Fibroblast of the conjunctiva (primary cell): ENCODE measurements at places on chromosomes 3 and 15.

- DNase-seq = no peak
Observed at GRCh38 chr15:50257924-50258323, 7.6 kb downstream of the HDC start.

- no peak for DNase-seq
Observed at GRCh38 chr15:69731581-69731980, 279.0 kb downstream of the RPLP1 start.

DNA sequence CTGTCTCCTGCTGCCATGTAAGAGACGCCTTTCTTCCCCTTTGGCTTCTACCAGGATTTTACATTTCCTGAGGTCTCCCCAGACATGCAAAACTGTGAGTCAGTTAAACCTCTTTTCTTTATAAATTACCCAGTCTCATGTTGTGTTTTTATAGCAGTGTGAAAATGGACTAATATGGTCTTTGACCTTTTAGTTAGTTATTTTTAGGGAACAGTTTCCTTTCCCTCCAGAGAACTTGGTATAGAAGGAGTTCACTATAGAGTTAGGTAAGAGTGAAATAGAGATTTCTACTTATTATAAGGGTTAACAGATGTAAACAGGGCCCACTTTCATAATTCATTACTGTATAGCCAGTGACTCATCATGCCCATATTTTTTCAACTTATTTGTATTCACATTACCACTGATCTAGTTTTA is 170.9 kb downstream of the UNC13C start:
- DNase-seq = no peak

DNA sequence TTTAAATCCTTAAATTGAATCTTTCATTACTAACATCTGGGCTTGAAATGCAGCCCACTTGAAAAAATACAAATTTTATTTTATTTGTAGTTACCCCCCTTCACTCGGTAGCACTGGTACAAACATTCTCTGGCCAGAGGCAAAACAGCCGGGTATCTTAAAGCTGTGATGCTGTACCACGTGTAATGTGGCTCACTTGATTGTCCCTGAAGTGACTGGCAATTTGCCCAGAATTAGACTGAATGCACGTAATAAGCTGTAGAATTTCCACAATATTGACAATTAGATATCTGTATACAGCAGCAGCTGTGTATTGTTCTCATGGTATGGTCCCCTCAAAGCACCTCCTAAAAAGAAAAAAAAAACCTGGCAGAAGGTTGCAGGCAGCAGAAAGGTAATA is 192.8 kb upstream of the TBC1D5 start:
- DNase-seq = no peak

DNA sequence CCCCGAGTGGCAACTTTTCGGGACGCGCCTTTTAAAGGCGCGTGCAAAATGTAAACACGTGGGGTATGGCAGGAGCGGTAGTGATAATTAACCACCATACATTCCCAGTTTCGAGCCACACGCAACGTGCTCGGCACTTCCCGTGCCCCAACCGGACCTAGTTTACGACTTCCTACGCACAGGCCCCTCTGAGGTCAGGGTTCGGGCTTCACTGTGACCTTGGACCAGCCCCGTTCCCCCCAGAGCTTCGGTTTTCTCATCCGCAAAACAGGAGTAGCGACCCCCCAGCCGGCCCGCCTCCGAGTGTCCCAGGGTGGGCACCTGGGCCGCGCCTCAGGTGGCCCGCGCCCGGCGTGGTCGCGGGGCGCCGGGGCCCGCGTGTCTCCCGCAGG is 451 bp downstream of the CHCHD4 start:
- no peak for DNase-seq

GRCh38 chr3:113438224-113438623 is 3.1 kb downstream of the CFAP44 start:
- no peak for DNase-seq

DNA sequence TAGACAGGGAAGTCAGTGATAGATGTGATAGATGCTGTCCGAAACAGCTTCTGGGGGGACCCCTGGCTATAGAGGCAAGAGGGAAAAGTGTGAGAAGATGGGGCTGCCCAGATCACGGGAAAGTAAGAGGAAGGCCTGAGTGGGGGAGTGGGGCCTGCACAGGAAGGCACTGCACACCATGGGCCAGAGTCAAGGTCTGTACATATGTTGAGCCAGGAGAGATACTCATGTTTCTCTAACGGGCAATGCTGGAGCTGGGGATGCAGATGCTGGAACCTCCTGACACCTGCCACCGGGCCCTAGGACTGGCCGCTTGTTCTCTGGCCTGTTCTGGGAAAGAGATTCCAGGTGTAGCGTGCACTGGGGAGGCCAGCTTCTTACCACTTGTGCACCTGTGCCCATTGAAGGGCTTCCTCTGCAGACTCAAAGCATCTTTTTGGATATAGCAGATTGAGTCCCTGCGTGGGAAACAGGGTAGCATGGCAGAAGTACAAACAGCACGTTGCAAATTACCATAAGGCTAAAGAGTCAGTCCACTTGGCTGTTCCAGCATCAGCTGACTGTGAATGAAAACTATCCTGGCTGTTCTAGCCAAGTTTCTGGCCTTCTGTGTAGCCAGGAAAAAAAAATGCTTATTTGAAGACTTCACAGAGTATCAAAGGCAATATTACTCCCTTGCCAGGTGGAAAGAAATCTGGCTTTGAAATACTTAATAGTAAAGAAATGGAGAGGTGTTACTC is 77.1 kb upstream of the GSK3B start:
- DNase-seq = no peak

DNA sequence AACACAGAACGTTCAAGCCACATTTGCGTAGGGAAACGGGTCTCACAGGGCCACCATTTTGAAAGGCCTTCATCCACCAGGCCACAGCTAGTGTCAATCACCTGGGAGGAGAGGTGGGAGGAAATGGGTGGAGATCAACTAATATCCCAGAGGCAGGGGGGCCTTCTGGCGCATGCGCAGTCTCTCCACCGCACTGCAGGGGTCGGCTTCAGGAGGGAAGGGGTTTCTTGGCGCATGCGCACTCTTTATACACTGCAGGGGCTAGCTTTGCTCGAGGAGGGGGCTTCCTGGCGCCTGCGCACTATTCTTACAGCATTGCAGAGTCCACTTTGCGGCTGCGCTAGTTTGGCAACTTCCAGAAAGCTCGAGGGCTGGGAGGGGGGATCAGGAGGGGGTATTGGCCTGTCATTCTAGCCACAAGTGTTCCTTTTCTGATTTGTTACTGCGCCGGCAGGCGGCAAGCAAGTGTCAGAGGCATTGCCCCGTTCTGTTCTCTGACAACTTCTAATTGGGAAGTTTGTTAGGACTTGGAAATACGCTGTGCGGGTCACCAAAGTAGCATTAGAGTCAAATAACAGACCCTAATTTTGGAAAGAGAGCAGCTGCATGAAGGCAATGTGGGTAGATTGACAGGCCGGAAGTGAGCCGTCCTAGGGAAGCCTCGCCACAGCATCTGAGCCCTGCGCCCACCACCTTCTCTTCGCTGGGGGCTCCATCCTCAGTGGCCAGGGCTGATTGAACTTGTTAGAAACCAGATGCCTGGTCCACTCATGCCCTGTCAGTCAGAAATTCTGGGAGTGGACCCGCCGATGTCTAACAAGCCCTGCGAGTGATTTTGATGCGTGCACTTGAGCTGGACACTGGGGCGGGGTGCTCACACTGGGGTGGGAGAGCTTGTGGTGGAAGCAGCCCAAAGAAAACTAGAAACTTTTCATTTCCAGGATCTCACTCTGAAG is 173.5 kb upstream of the NDN start:
- DNase-seq = no peak

GRCh38 chr3:45269952-45270351 is 43.9 kb upstream of the TMEM158 start:
- DNase-seq = no peak

GRCh38 chr3:11477407-11477911 is 166.3 kb downstream of the VGLL4 start:
- DNase-seq = no peak

GRCh38 chr3:21991061-21991460 is 240.1 kb upstream of the ZNF385D start:
- DNase-seq = no peak

- DNase-seq = no peak
Observed at GRCh38 chr3:170171563-170171962, 10.0 kb downstream of the PHC3 start.

DNA sequence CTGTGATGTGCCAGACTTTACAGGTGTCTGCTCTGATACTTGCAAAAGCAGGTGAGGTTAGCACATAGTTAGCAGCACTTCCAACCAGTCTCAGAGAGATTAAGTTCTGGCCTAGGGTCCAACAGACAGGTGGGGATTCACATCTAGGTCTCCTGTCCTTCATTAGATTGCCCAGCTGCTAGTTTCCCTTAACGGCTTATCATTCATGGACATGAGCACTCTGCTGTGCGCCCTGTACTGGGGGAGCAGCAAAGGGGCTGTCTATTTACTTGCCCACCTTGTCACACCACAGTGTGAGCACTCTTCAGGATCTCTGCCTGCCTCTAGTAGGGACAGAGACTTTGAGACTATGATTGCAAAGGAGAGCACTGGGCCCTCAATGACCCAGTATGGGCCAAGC is 8.7 kb downstream of the SPSB4 start:
- no peak for DNase-seq

- DNase-seq = no peak
Observed at GRCh38 chr15:60809375-60809774, 330.4 kb upstream of the ICE2 start.

- no peak for DNase-seq
Observed at GRCh38 chr15:63931556-63931955, 97.8 kb upstream of the HERC1 start.

DNA sequence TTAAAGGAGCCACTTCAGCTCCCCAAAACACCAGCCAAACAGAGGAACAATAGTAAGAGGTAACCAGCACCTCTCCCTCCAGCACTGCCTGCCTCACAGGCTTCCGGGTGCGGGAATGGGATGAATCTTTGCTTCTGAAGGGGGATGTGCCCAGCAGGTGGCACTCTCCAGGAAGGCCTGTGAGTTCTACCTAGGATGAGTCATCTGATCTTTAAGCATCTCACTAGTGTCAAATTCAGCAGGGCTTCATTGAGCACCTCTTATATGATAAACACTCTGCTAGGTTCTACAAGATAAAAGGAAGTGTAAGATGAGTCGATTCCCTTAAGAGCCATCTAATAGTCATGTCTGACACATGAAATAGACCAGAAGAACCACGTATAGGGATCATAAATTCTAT is 237.4 kb upstream of the UMPS start:
- no peak for DNase-seq

DNA sequence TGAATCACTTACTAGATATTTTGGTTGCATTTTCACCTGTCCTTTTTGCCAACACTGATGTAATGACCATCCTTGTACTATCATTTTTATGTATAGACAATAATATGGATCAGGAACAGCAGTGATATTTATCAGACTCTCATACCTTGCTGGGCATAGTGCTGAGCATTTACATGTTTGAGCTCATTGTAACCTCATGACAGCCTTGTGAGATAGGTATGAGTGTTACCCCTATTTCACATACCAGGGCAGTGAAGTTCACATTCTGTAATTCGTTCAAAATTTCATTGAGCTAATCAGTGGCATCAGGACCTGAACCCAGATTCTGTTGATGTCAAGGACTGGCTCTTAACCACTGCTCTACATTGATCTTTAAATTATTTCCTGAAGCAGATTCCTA is 221.5 kb upstream of the TBL1XR1 start:
- DNase-seq = no peak

- no peak for DNase-seq
Observed at GRCh38 chr3:13539292-13539638, 9.7 kb upstream of the FBLN2 start.

- no peak for DNase-seq
Observed at GRCh38 chr3:169118666-169119370, 544.7 kb downstream of the MECOM start.

DNA sequence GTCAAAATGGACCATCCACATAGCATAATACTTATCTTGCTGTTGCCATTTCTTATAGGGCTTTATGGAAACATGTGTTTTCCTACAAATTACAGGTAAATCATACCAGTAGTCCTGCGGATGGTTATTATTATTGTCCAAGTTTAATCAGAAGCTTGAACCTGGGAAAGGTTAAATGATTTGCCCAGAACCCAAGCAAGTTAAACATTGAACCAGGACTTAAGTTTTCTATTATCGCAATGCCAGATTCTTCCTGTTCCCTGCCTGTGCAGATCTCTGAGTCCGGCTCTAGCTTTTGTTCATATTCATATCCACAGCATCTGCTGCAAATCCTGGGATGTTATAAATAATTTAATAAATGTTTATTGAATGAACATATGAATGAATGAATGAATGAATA is 12.5 kb downstream of the LPP start:
- no peak for DNase-seq

DNA sequence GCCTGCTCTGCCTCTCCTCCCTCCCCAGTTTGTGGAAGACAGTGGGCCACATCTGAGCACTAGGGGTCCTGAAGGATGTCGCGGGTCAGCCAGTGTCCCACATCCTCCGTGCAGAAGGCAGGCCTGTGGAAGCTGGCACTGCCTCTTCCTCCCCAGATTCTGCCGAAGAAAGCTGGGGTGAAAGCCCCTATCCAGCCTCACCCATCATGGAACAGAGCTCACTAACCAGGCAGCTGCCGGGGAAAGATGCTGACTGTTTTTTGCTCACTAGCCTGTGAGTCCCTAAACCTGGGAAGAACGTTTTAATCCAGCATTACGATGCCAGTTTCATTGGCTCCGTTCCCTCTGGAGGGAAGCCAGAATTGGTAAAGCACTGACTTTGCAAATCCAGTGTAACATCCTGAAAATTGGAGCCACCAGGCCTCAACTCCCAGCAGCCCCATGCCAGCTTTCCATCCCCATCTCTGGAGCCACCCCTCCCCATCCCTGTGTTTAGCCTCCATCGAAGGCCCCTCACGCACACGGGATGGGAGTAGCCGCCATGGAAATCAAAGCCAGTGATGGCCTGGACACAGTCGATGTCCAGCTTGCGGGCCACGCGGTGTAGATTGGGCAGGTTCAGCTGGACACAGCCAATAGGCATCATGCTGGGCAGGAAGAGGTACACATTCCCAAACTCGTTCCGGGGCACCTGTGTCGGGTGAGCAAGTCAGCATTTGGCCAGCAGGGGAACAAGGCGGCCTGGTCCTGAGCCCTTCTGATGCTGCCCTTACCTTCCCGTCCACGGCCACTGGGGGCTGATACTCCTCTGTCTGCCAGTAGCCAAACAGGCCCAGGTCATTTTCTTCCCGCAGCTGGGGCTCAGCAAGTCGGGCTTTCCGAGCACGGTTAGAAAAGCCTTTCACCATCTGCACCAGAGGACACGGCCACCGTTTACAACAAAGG is 23.5 kb downstream of the TMEM43 start:
- DNase-seq = no peak

DNA sequence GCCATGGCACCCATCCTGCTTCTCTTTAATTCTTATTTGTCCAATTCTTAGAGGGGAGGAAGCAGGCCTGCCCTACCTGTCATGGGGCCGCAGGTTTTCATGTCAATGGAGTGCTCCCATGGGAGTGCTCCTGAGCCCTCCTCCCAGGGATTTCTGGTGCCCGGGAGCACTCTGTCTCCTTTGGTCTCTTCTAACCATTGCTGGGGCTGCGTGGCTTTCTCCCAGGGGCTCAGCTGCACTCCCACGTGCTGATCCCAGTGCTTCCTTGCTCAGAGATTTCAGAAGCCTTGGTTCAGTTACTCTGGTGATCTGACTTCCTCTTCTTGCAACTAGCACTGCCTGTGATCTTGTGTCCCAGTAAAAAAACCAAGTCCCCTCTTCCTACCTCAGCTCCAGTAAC is 68.0 kb upstream of the ARL8B start:
- DNase-seq = no peak
